Stimulated activated CD8-positive, alpha-beta memory T cell treated with anti-CD3 and anti-CD28 coated beads, Interleukin-15, amount 100 ng/mL, for 1 hour (primary cell): ENCODE measurements at places on chromosomes 16 and 17.

GRCh38 chr16:23222929-23223328 lies 40.4 kb downstream of the SCNN1G start:
- no peak for DNase-seq

DNA sequence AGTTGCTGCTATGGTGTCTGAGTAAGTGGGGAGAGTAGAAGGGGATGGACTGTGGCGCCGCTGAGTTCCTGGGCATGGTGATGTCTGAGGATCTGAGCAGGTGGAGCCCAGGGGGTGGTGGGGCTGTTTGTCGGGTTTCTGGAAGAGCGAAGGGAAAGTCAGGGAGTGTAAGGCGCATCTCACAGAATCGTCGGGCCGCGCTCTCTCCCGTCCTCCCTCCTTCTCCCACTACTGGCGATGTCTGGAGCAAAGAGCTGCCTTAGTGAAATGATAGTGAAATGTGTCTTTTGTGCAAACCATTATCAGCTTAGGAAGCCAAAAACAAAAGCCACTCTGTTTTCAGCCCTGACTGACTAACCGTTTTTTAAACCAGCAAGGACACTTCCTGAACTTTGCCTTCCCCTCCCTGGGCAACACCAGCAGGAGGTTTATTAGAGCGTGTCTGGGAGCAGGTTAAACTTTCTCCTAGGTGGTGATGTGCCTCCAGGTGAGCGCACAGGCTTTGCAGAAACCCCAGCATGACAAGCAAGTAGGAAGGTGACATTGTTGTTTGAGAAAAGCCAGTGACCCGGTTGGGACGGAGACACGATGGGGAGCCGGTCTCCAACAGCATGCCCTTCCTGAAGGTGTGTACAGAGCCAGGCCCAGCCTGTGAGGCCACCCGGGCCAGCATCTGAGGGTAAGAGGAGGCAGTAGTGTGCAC lies 49.1 kb downstream of the RAB11FIP3 start:
- DNase-seq = no peak

GRCh38 chr16:66918803-66919568 lies at the start of gene CDH16:
TSS of gene CDH16 (minus strand) at chr16:66918885. CDS start at chr16:66918065, 820 bp downstream.
- no peak for DNase-seq

GRCh38 chr16:30738984-30739951 lies 9.0 kb upstream of the PHKG2 start:
- DNase-seq = no peak

DNA sequence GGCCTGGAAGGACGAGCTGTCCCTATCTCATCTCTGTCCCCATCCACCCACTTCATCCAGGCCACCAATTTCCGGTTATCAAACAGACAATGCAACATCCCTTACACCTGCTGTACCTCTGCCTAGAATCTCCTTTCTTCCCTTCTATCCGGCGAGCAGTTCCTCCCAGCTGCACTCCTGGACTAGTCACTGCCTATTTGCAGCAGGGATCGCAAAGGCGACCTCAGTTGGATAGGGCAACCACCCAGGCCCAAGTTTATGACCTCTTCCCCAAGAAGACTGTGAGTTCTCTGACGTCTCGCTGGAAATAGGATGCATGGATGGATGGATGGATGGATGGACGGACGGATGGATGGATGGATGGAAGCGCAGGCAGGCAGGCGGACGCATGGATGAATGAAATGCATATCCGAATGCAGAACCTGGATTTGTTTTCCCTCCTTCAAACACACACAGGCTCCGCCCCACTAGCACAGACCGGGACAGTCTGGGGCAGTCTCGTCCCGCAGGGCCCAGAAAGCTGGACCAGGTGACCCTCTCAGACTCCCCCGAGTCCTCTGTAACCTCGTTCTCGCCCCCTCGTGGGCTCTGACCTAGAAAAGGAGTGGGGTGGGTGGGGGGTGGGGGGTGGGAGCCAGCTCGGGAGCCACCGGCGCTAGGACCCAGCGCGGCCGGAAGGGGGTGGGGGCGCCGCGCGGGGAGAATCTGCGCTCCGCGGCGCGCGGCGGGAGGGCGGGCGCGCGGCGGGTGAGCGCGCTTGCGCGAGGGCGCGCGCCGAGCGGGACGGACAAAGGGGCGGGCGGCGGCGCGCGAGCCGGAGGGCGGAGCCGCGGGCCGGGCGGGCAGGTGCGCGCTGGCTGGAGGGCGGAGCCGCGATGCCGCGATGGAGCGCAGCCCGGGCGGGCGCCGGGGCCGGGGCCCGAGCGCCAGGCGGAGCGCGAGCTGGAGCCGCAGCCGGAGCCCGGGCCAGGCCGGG lies at the start of gene SBK1:
TSS of gene SBK1 (plus strand) at position 875 of the 976 bp plus-strand sequence. CDS start 24,867 bp downstream, outside the sequence.
- DNase-seq = peak; percentile 55

- DNase-seq = no peak
These were observed 6.5 kb downstream of the NFATC3 start for GRCh38 chr16:68091380-68092261.

GRCh38 chr16:56212144-56212543 lies 20.9 kb downstream of the GNAO1 start:
- DNase-seq = no peak

DNA sequence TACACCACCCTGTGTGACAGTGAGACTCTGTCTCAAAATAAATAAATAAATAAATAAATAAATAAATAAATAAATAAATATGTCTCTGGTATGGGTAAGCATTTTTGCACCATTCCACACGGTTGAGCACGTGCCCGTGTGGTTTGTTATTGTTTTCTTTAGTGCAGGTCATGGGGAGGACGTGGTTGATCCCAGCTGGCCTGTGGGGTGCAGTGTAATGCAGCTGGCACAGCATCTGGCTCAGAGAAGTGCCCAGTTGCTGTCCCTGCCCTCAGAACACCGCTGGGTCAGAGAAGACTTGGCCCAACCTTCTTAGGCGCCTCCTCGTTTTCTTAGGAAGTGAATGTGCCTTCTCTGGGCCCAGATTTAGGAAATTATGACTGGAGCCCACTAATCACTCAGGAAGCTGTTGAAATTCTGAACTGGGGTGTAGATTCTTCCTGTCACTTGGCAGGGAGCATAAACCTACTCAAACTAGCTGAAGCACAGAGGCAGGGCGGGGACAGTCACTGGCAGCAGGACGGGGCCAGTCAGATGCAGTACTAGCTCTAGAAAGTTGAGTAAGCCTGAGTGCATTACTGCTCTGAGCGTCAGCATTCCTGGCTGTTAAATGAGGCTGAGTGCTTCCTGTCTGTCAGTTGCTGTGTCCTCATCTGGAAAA lies 85.9 kb downstream of the SNX29 start:
- no peak for DNase-seq

GRCh38 chr17:79400989-79401703 lies 209.7 kb downstream of the RBFOX3 start:
- peak; percentile 53 for DNase-seq

- DNase-seq = no peak
These were observed 11.6 kb upstream of the CBX4 start for GRCh38 chr17:79850571-79851460.

- peak; percentile 20 for DNase-seq
These were observed 9.9 kb downstream of the CYGB start for GRCh38 chr17:76527430-76528111.

GRCh38 chr17:74499992-74500391 lies 31.3 kb downstream of the CD300LB start:
- no peak for DNase-seq

DNA sequence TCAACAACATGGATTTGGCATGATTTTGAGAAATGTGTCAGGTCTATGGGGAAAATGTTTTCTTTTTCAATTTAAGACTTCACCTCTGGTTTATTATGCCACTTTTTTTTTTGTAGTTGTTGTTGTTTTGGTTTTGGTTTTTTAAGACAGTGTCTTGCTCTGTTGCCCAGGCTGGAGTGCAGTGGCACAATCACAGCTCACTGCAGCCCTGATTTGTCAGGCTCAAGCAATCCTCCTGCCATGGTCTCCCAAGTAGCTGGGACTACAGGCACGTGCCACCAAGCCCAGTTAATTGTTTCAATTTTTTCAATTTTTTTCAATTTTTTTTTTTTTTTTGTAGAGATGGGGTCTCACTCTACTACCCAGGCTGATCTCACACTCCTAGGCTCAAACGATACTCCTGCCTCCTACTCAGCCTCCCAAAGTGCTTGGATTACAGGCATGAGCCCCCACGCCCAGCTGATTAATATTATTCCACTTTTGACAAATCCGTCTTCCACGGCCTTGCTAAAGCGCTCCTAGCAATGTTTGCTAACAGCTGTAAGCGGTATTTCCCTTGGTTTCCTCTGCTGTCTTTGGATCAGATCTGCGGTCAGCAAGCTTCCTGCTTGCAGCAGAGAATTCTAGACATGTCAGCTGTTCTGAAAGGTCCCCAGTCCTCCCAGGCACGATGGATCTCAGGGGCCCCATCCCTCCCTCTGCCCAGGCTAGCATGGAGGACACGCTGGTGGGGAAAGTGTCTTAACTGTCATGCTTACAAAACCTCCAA lies 7.0 kb upstream of the MILR1 start:
- no peak for DNase-seq

DNA sequence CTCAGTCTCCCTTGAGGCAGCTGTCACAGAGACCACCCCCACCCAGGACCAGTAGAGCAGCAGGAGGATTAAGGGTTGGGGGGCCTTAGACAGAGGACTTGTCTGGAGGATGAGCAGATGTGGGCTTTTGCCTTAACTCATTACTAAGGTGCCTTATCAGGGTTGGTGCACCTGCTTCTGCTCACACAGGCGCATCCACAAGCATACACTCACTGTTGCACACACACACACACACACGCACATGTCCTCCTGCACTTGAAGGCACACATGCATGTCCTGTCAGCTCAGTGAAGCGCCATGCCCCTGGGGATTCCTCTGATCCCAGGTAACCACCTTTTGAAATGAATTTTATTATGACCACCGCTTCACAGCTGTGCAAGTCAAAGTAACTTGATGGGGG lies 1.2 kb downstream of the GFAP start:
- DNase-seq = no peak

DNA sequence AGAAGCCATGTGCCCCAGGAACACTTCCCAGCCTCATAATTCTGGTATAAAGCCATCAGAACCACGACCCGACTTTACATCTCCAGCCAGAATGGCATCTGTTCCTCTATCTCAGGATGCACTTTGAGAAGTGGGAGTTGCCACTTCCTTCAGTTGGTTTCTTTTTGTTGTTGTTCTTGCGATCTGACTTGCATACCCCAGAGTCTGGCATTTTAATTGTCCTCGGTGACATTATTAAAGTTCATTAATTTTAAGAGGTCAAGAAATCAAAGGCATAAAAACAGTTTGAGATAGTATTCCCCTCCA lies 13.5 kb downstream of the MARCHF10 start:
- DNase-seq = no peak

GRCh38 chr17:50904518-50905459 lies 38.6 kb upstream of the TOB1 start:
- DNase-seq = no peak

GRCh38 chr17:65527381-65527780 lies 34.1 kb downstream of the AXIN2 start:
- no peak for DNase-seq

DNA sequence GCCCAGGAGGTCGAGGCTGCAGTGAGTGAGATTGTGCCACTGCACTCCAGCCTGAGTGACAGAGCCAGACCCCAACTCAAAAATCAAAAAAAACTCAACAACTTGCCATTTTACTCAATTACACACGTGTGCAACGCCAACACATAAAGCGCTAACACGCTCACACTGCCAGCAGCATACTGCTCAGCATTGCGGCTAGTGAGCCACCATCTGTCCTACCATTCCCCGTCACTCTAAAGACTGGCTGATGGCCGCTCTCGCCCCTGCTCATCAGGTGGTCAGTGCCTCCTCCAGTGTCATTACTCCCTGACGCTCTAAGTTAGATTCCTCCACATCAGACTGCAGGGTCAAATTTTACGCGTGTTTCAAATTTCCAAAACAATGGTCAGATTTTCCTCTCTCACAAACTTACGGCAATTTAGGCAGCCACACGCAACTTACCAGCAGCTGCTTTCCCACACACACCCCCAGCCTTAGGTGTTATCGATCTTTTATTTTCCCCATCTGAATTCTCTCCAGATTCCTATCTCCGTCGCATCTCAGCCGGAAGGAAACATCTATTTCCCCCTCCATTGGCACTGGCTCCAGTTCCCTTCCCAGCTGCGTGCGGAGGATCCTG lies 240.8 kb downstream of the C16orf95 start:
- no peak for DNase-seq

- DNase-seq = no peak
These were observed 42.8 kb downstream of the MARCHF10 start for GRCh38 chr17:62765351-62765750.
